Osteocyte (in vitro differentiated cells): ENCODE measurements at places on chromosomes 3 and 15. TPM values are rescaled to one million over a fixed set of nuclear protein-coding genes. Genes with fewer than 3 reads are reported as not detected.

DNA sequence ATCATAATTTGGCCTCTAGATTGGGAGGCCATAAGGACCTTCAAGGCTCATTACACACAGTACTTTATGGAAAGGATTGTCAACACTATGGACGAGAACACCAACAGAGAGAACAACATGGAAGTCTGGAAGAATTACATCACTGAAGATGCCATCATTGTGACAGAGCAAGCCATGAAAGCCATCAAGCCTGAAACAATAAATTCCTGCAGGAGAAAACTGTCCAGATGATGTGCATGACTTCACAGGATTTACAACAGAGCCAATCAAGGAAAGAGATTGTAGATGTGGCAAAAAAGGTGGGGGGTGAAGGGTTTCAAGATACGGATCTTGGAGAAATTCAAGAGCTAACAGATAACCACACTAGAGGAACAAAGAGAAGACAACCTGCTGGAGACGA, 15.9 kb downstream of the IL17RB start:
- peaks cover 36% of the 10 kb centered on the region for H3K36me3 ChIP-seq
- H3K27ac ChIP-seq: no peak overlapping the region
- no peak overlapping the region for H3K4me3 ChIP-seq
- DNase-seq: no peak
- H3K27me3 ChIP-seq: no peaks in the 10 kb centered on the region

- no peak for DNase-seq
- H3K36me3 ChIP-seq: no peaks in the 10 kb centered on the region
- no peak overlapping the region for H3K4me3 ChIP-seq
- H3K4me1 ChIP-seq: no peaks in the 10 kb centered on the region
These were observed 100.4 kb downstream of the SERPINI1 start for GRCh38 chr3:167835953-167836352.

DNA sequence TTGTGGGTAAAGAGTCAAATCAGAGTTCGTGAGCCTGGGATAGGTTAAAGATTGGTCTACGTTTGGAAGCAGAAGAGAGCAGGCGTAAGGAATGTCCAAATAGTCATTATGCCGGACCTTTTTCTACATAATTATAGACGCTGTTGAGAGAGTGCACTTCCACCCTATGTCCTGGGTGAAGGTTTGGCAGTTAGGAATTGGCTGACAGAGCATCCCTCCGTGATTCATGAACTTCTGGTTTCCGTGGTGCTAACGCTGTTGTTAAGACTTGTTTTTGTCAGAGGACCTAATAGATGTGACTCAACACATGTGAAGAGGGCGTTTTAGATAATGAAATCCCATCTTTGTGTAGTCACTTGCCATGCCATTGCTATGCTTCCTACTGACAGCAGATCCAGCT, 1.1 kb downstream of the EAF1 start:
- peaks cover 36% of the 10 kb centered on the region for H3K4me1 ChIP-seq
- no peaks in the 10 kb centered on the region for H3K27me3 ChIP-seq
- H3K27ac ChIP-seq: peak overlapping the region; percentile 93
- peaks cover 19% of the 10 kb centered on the region for H3K36me3 ChIP-seq

GRCh38 chr3:28544236-28544635, 195.6 kb upstream of the AZI2 start:
- H3K27me3 ChIP-seq: no peaks in the 10 kb centered on the region
- no peak for DNase-seq
- no peaks in the 10 kb centered on the region for H3K4me1 ChIP-seq
- no peak overlapping the region for H3K4me3 ChIP-seq

- H3K4me3 ChIP-seq: no peak overlapping the region
- no peaks in the 10 kb centered on the region for H3K36me3 ChIP-seq
- peak overlapping the region; percentile 21 for H3K27ac ChIP-seq
- H3K27me3 ChIP-seq: no peaks in the 10 kb centered on the region
- no peak for DNase-seq
- peaks cover 46% of the 10 kb centered on the region for H3K4me1 ChIP-seq
These were observed 110.0 kb upstream of the SLC4A7 start for GRCh38 chr3:27594096-27594690.

DNA sequence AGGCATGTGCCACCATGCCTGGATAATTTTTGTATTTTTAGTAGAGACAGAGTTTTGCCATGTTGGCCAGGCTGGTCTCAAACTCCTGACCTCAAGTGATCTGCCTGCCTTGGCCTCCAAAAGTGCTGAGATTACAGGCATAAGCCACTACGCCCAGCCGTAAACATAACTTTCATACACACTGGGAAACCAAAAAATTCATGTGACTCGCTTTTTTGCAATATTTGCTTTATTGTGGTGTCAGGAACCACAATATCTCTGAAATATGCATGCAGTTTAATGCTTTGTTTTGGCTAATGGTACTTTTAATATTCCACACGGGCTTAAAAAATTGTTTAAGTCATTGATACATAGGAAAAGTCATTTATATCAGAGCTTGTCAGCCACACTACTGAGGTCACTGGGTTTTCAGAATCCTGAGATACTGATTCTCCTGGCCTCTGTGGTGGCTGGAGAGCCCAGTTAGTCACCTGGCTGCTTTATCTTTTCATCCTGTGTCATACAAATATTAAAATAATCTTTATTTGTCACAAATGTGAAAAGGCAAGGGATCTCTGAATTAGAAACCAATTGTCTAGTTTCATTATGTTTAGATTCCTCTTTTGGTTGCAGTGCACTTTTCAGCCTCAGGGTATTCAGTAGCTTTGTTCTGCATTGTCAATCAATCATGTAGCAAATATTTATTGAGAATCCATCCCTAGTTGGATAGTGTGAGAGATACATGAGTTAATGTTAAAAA, 10.0 kb downstream of the TMEM62 start:
- DNase-seq: no peak
- peaks cover 34% of the 10 kb centered on the region for H3K36me3 ChIP-seq
- H3K4me1 ChIP-seq: no peaks in the 10 kb centered on the region
- no peak overlapping the region for H3K27ac ChIP-seq

GRCh38 chr15:85316244-85316934, 64.0 kb upstream of the AKAP13 start:
- no peak overlapping the region for H3K4me3 ChIP-seq
- H3K27me3 ChIP-seq: no peaks in the 10 kb centered on the region
- peaks cover 5% of the 10 kb centered on the region for H3K36me3 ChIP-seq
- peaks cover 81% of the 10 kb centered on the region for H3K4me1 ChIP-seq

DNA sequence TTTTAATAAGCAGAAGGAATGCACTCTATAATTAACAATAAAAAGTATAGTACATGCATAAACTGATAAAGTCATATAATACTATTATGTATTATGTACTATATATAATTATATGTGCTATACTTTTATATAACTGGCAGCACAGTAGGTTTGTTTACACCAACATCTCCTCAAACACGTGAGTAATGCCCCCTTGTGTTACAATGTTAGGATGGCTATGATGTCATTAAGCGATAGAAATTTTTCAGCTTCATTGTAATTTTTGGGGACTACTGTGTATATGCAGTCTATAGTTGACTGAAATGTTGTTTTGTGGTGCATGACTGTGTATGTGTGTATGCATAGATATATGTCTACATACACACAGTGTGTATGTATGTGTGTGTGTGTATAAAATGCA, 100.6 kb downstream of the SLMAP start:
- DNase-seq: no peak
- no peak overlapping the region for H3K27ac ChIP-seq
- H3K27me3 ChIP-seq: no peaks in the 10 kb centered on the region
- H3K36me3 ChIP-seq: peaks cover 10% of the 10 kb centered on the region

GRCh38 chr3:13119471-13120220, 46.4 kb upstream of the IQSEC1 start:
- H3K36me3 ChIP-seq: no peaks in the 10 kb centered on the region
- H3K4me3 ChIP-seq: no peak overlapping the region
- DNase-seq: no peak
- H3K27ac ChIP-seq: no peak overlapping the region
- peaks cover 38% of the 10 kb centered on the region for H3K27me3 ChIP-seq

GRCh38 chr3:48546203-48546829, 10.3 kb downstream of the PFKFB4 start:
- no peak overlapping the region for H3K27ac ChIP-seq
- no peak for DNase-seq
- H3K27me3 ChIP-seq: no peaks in the 10 kb centered on the region
- peaks cover 9% of the 10 kb centered on the region for H3K4me1 ChIP-seq
- H3K4me3 ChIP-seq: no peak overlapping the region

DNA sequence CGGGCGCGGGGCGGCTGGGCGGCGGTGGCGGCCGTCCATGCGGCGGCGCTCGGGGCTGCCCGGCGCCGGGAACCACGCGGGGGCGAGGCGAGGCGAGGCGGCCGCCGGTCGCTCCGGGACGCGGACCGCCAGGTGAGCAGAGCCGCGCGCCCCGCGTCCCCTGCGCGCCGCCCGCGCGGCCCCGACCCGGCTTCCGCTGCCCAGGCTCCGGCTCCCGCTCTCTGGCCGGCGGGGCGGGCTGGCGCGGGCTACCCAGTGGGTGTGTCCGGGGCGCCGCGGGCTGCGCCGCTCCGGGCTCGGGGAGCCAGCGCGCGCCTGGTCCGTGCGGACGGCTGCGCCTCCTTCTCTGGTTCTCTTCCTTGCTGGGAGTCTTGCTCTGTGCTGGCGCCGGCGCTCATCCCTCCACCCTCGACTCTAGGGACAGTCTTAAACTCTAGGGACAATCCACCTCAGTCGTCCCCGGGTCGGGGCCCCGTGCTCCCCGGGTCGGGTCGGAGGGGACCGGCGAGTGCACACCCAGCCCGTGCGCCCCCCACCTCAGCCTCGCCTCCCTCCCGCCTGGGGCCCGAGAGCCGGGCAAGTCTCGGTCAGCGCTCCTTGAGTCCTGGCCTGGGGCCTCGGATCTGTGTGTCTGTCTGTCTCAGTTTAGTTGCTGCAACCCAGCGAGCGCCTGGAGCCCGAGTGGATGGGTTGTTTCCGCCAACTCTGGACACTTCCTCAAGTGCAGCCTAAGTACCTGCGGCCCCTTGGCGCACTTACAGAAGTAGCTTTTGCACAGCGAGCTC, 488 bp downstream of the THSD4 start:
- H3K27me3 ChIP-seq: no peaks in the 10 kb centered on the region
- peak overlapping the region; percentile 23 for H3K27ac ChIP-seq
- no peaks in the 10 kb centered on the region for H3K36me3 ChIP-seq
- peaks cover 30% of the 10 kb centered on the region for H3K4me1 ChIP-seq
- peak; percentile 86 for DNase-seq

GRCh38 chr3:129697229-129697969, 90.9 kb upstream of the PLXND1 start:
- H3K36me3 ChIP-seq: peaks cover 13% of the 10 kb centered on the region
- no peaks in the 10 kb centered on the region for H3K4me1 ChIP-seq
- no peak for DNase-seq

- no peaks in the 10 kb centered on the region for H3K36me3 ChIP-seq
- peaks cover 14% of the 10 kb centered on the region for H3K4me1 ChIP-seq
- H3K27ac ChIP-seq: no peak overlapping the region
- no peak for DNase-seq
- no peak overlapping the region for H3K4me3 ChIP-seq
These were observed 43.0 kb upstream of the SPATA12 start for GRCh38 chr3:57017459-57017845.

DNA sequence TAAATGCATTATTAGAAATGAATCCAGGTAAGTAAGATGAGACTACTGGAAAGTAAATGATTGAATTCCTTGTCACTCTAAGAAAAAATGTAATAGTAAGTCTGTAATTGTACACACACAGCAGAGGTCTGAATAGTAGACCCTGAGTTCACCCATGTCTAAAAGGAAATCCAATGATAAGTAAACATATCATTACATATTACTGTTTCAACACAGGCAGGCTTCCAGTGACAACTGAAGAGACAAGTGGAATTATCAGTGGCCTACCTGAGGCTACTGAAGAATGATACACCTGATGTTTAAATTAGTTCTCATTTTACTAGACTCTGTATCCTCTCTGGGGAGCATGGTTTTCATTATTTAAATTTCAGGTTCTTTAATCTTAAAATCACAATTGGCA, 6.2 kb upstream of the CCNL1 start:
- peaks cover 4% of the 10 kb centered on the region for H3K4me1 ChIP-seq
- no peak overlapping the region for H3K27ac ChIP-seq
- H3K36me3 ChIP-seq: no peaks in the 10 kb centered on the region
- H3K4me3 ChIP-seq: no peak overlapping the region
- H3K27me3 ChIP-seq: peaks cover 1% of the 10 kb centered on the region

DNA sequence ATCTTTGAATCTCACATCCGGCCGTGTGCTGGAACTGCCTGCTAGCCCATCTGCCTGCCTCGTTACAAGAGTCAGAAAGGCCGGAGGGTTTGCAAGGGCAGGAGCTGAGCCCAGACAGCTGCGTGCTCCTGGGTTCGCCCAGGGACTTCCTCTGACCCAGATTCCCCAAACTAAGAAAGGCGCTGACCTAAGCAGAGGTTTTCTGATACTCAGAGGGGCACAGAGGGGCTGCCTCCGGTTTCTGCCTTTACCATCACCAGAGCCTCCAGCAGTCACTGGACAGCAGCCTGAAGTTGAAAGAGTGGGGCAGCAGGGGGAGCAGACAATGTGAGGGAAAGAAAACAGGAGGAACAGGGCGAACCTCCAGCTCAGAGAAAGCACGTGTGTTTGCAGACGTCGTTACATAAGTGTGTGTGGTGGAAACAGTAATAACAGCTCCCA, 33.4 kb upstream of the RAD18 start:
- no peaks in the 10 kb centered on the region for H3K36me3 ChIP-seq
- DNase-seq: no peak
- no peak overlapping the region for H3K4me3 ChIP-seq
- H3K27me3 ChIP-seq: peaks cover 28% of the 10 kb centered on the region

DNA sequence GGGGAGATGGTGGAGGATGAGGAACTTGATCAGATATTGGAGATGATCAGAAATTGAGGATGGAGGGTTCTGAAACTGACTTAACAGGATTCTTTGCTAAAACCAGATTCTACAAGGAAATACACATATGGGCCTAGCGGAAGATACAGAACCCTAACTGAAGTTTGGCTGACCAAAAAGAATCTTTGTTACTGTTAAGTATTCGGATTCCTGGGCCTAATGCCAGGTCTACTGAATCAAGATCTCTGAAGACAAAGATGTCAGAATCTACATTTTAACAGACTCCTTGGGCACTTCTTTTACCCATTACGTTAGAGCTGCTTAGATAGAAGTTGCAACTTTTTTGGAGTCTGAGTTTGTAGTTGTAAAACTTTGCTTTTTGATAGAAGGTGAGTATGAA, 137.7 kb downstream of the FNDC3B start:
- H3K27ac ChIP-seq: peak overlapping the region; percentile 46
- peaks cover 71% of the 10 kb centered on the region for H3K4me1 ChIP-seq
- H3K36me3 ChIP-seq: peaks cover 7% of the 10 kb centered on the region
- DNase-seq: no peak
- no peaks in the 10 kb centered on the region for H3K27me3 ChIP-seq
- no peak overlapping the region for H3K4me3 ChIP-seq

GRCh38 chr3:120524171-120524923, 71.8 kb upstream of the NDUFB4 start:
- H3K4me3 ChIP-seq: no peak overlapping the region
- H3K36me3 ChIP-seq: no peaks in the 10 kb centered on the region
- H3K4me1 ChIP-seq: no peaks in the 10 kb centered on the region
- no peaks in the 10 kb centered on the region for H3K27me3 ChIP-seq

GRCh38 chr3:149368674-149369497, 8.6 kb downstream of the TM4SF1 start:
- H3K27ac ChIP-seq: peak overlapping the region; percentile 23
- no peaks in the 10 kb centered on the region for H3K27me3 ChIP-seq
- DNase-seq: no peak
- peaks cover 25% of the 10 kb centered on the region for H3K36me3 ChIP-seq
- peaks cover 44% of the 10 kb centered on the region for H3K4me1 ChIP-seq
- no peak overlapping the region for H3K4me3 ChIP-seq

FGF12 gene
- not detected in 2 replicates for total RNA-seq

C2CD4A gene
- not detected in 2 replicates for total RNA-seq

ANKUB1 gene
- total RNA-seq: not detected in 2 replicates

ATR gene
- total RNA-seq: 24.3 and 27.1 TPM in 2 replicates

ANO10 gene
- 32.8 and 33.9 TPM in 2 replicates for total RNA-seq

LIPH gene
- not detected in 2 replicates for total RNA-seq
